ENCODE measurements at places on chromosomes 11 and 22. TPM values are rescaled to one million over a fixed set of nuclear protein-coding genes. Genes with fewer than 3 reads are reported as not detected.

The SHISAL1 gene
- total RNA-seq: 3.5 TPM

The PRR33 gene
- total RNA-seq: not detected

The LINC01488 gene
- not detected for total RNA-seq

The TRIM66 gene
- 2.2 TPM for total RNA-seq

The CRYBA4 gene
- total RNA-seq: not detected

The OR6A2 gene
- total RNA-seq: not detected

The COMT gene
- 150 TPM for total RNA-seq

The F2 gene
- 2.3 TPM for total RNA-seq

The APOL3 gene
- not detected for total RNA-seq

The MYO18B gene
- 0.05 TPM for total RNA-seq

The GVQW3 gene
- 0.88 TPM for total RNA-seq

The FAM111B gene
- total RNA-seq: 7.4 TPM

The CASP5 gene
- not detected for total RNA-seq

The PRR5L gene
- total RNA-seq: 15.6 TPM

The RAG1 gene
- 0.25 TPM for total RNA-seq

The STK33 gene
- total RNA-seq: 3.0 TPM

The KRTAP5-8 gene
- not detected for total RNA-seq

Data from A549 treated with Hydrocortisone at 1 μM for 4 hours (cell line).